ENCODE measurements at places on chromosomes 4 and X. TPM values are rescaled to one million over a fixed set of nuclear protein-coding genes. Genes with fewer than 3 reads are reported as not detected.

- H3K27ac ChIP-seq = no peak overlapping the region
- H3K27me3 ChIP-seq = no peaks in the 10 kb centered on the region
- no peak for DNase-seq
- no peak overlapping the region for H3K4me3 ChIP-seq
- no peaks in the 10 kb centered on the region for H3K4me1 ChIP-seq
These were observed 233.9 kb upstream of the CXXC4 start for GRCh38 chr4:104728380-104729122.

- H3K4me3 ChIP-seq = peak within 1 kb of the TSS; percentile 62
- DNase-seq = no peak
- H3K27me3 ChIP-seq = no peaks in the 10 kb centered on the region
- no peaks in the 10 kb centered on the region for H3K4me1 ChIP-seq
- peak within 1 kb of the TSS; percentile 92 for H3K27ac ChIP-seq
These were observed at the start of gene USP51 for GRCh38 chrX:55489314-55490009. Gene USP51 (minus strand): TSS chrX:55489848. CDS start chrX:55488939, 909 bp downstream.

GRCh38 chr4:111991797-111992196 lies 153.5 kb upstream of the FAM241A start:
- no peak overlapping the region for H3K27ac ChIP-seq
- no peaks in the 10 kb centered on the region for H3K27me3 ChIP-seq
- no peak overlapping the region for H3K4me3 ChIP-seq
- no peak for DNase-seq
- no peaks in the 10 kb centered on the region for H3K36me3 ChIP-seq

DNA sequence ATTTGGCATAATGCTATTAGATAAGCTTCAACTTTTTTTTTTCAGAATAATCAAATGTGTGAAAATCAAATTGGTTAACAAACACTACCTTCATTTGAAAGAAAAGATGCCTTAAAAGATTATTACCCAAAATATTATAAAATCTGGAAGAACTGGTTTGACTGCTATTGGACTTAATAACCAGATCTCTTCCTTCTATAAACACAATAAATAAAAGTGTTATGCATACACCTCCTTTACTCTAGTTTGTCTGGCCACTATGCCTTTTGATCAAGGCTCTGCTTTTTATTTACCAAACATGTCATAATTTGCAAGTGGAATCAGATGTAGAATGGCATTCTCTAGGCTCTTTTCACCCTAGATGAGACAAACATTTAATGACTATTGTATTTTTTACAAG lies 897.3 kb upstream of the EPHA5 start:
- no peaks in the 10 kb centered on the region for H3K27me3 ChIP-seq
- DNase-seq = no peak
- no peaks in the 10 kb centered on the region for H3K4me1 ChIP-seq
- H3K27ac ChIP-seq = no peak overlapping the region

- no peaks in the 10 kb centered on the region for H3K36me3 ChIP-seq
- H3K4me3 ChIP-seq = no peak overlapping the region
- no peak overlapping the region for H3K27ac ChIP-seq
- H3K4me1 ChIP-seq = no peaks in the 10 kb centered on the region
- no peak for DNase-seq
These were observed 108.6 kb upstream of the NDST4 start for GRCh38 chr4:115222061-115222460.

GRCh38 chrX:93673869-93674271 lies at the start of gene FAM133A:
Gene FAM133A (plus strand): TSS chrX:93674206. CDS start chrX:93709420, 35,214 bp downstream.
- no peak for DNase-seq
- peak within 1 kb of the TSS; percentile 37 for H3K27ac ChIP-seq
- H3K4me3 ChIP-seq = peak within 1 kb of the TSS; percentile 37
- no peaks in the 10 kb centered on the region for H3K27me3 ChIP-seq

- no peak overlapping the region for H3K4me3 ChIP-seq
- no peaks in the 10 kb centered on the region for H3K36me3 ChIP-seq
- H3K27ac ChIP-seq = no peak overlapping the region
- peaks cover 75% of the 10 kb centered on the region for H3K27me3 ChIP-seq
These were observed 114.5 kb downstream of the ADRA2C start for GRCh38 chr4:3880615-3881120.

- H3K27me3 ChIP-seq = no peaks in the 10 kb centered on the region
- no peaks in the 10 kb centered on the region for H3K4me1 ChIP-seq
- no peak overlapping the region for H3K27ac ChIP-seq
These were observed 52.8 kb downstream of the NPFFR2 start for GRCh38 chr4:72084587-72085011.

DNA sequence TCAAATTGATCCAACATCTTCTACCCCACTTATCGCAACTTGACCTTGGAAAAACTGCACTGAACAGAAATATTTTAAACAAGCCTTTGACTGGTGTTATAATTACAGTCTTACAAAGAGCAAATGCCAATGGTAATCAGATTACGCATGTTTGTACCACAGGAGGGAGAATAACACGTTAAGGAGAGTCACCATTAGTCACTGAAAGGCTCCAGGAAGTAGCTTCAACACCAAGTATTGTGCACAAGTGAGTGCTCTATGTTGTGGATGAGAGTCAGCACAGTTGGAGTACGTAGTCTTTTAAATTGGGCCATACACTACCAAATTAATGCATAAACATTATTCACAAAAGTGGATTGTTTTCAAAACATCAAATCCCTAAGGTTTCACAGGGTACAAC lies 1081.5 kb upstream of the TENM3 start:
- H3K27ac ChIP-seq = no peak overlapping the region
- H3K4me3 ChIP-seq = no peak overlapping the region
- DNase-seq = no peak
- H3K36me3 ChIP-seq = no peaks in the 10 kb centered on the region
- H3K27me3 ChIP-seq = no peaks in the 10 kb centered on the region

GRSF1 gene
- total RNA-seq = 49.0 TPM

F8A2 gene
- total RNA-seq = not detected

RHOXF2 gene
- total RNA-seq = not detected

THAP9 gene
- total RNA-seq = 1.1 TPM
